ENCODE measurements at places on chromosomes 7 and 10. TPM values are rescaled to one million over a fixed set of nuclear protein-coding genes. Genes with fewer than 3 reads are reported as not detected.

- no peaks in the 10 kb centered on the region for H3K36me3 ChIP-seq
- peak overlapping the region; percentile 78 for H3K4me3 ChIP-seq
- no peaks in the 10 kb centered on the region for H3K27me3 ChIP-seq
These were observed 621 bp upstream of the FAM133B start for GRCh38 chr7:92590711-92591310.

DNA sequence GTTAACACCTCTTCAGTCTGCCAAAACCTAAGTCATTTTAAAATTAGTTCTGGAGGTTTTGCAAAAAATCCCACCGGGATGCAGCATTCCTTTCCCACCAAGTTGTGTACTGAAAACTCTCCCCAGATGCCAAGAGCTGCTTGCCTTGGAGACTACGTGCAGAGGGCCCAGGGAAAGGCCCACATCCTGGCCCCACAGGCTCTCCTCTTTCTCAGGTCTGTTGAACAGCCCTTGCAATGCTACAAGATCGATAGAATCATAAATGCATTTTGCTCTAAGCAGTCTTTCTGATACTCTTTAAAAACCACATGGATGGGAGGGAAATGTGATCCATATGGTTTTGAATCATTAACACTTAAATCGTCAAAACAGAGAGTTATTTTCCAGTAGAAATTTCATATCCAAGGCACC, 126.7 kb upstream of the ZMIZ1 start:
- no peak overlapping the region for H3K4me3 ChIP-seq
- no peak for DNase-seq
- peaks cover 27% of the 10 kb centered on the region for H3K4me1 ChIP-seq
- H3K27me3 ChIP-seq: no peaks in the 10 kb centered on the region
- H3K27ac ChIP-seq: no peak overlapping the region
- H3K36me3 ChIP-seq: no peaks in the 10 kb centered on the region

DNA sequence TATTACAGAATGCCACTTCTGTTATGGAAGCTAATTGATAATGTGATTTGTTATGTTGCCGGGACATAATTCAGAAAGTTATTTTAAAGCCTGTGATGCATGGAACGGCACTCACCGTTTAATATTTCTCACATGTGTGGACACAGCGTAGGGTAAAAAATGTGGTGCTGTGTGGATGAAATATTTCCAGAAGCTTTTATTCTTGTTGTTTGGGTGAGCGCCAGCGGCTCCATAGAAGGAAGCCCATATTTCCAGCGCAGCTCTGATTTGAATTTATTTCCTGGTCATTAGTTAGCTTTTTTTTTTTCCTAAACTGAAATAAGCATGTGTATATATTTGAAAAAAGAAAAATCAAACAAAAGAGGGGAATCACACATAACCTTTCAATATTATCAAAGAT, 20.2 kb upstream of the NKX6-2 start:
- no peak overlapping the region for H3K4me3 ChIP-seq
- H3K36me3 ChIP-seq: no peaks in the 10 kb centered on the region
- H3K27ac ChIP-seq: no peak overlapping the region

DNA sequence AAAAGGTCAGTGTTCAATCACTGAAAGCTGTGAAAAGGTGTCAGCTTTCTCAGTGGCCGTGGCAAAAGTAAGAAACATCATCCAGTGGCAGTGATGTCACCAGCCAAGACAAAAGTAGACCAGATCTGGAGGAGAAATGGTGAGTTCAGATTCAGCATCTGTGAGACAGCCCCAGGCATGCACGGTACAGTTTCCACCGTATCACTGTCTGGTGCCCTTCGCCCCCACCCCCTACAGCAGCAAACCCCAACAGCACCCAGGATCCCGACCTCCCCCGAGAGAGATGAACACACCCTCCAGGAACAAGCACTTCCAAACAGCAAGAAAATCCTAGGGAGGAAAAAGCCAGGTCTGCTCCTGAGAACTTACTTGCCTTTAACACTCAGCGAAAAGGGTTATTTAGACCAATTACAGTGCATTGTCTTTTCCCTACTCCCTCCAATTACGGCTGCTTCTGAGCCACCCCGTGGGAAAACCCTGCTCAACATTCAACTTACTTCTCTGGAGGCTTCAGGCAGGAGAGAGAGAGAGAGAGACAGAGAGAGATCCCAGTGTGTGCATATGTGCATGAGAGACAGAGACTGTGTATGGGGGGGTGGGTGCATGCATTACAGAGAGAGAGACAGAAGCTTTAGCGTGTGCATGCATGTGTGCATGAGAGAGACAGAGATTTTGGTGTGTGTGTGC, 189.6 kb downstream of the GRID1 start:
- DNase-seq: no peak
- H3K4me1 ChIP-seq: no peaks in the 10 kb centered on the region
- no peak overlapping the region for H3K4me3 ChIP-seq
- H3K27me3 ChIP-seq: no peaks in the 10 kb centered on the region
- H3K27ac ChIP-seq: no peak overlapping the region

GRCh38 chr10:44460416-44460815, 75.5 kb upstream of the CXCL12 start:
- peaks cover 14% of the 10 kb centered on the region for H3K4me1 ChIP-seq
- no peak for DNase-seq
- no peak overlapping the region for H3K27ac ChIP-seq
- H3K36me3 ChIP-seq: no peaks in the 10 kb centered on the region
- no peak overlapping the region for H3K4me3 ChIP-seq
- no peaks in the 10 kb centered on the region for H3K27me3 ChIP-seq

- no peaks in the 10 kb centered on the region for H3K36me3 ChIP-seq
- H3K4me1 ChIP-seq: peaks cover 35% of the 10 kb centered on the region
- DNase-seq: peak; percentile 70
- no peaks in the 10 kb centered on the region for H3K27me3 ChIP-seq
- H3K27ac ChIP-seq: peak overlapping the region; percentile 76
- H3K4me3 ChIP-seq: peak overlapping the region; percentile 35
These were observed 14.0 kb upstream of the RALA start for GRCh38 chr7:39609113-39609934.

- no peaks in the 10 kb centered on the region for H3K36me3 ChIP-seq
- no peaks in the 10 kb centered on the region for H3K27me3 ChIP-seq
- H3K4me3 ChIP-seq: no peak overlapping the region
- DNase-seq: no peak
- peaks cover 13% of the 10 kb centered on the region for H3K4me1 ChIP-seq
These were observed 64.4 kb upstream of the HECTD2 start for GRCh38 chr10:91345716-91346115.

Gene TMEM273
- 38.7 TPM for total RNA-seq

Gene HOXA3
- total RNA-seq: 0.67 TPM

Measured in heart left ventricle (tissue), 16 donors.